ENCODE measurements at places on chromosomes 2 and 18.
A peak's percentile ranks its signal among the peaks of the same experiment; 100 is the strongest.

GRCh38 chr2:198880986-198881385, 576.8 kb downstream of the SATB2 start:
- H3K36me3 ChIP-seq, result no peaks in the 10 kb centered on the region
- H3K27ac ChIP-seq, result no peak overlapping the region
- H3K4me1 ChIP-seq, result no peaks in the 10 kb centered on the region

DNA sequence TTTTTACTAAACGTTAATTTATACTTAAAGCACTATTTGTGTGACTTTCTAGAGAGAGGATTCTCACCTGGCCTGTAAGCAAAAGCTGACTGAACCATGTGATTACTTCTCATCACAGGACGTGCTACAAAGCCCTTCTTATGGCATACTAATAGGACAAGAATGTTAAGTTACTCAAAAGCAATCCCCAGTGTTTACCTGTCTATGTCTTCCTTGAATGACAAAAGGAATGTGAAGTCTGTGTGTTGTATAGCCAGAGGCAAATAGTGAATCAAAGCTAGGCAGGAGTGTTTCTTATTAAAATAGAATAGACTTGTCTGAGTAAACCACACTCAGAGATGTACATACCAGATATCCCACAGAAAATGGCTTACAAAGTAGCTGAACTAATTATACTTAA, 1465.5 kb downstream of the SUCLG1 start:
- H3K27me3 ChIP-seq, result no peaks in the 10 kb centered on the region
- H3K36me3 ChIP-seq, result no peaks in the 10 kb centered on the region
- H3K27ac ChIP-seq, result no peak overlapping the region
- no peak for DNase-seq
- no peak overlapping the region for H3K4me3 ChIP-seq
- no peaks in the 10 kb centered on the region for H3K4me1 ChIP-seq

DNA sequence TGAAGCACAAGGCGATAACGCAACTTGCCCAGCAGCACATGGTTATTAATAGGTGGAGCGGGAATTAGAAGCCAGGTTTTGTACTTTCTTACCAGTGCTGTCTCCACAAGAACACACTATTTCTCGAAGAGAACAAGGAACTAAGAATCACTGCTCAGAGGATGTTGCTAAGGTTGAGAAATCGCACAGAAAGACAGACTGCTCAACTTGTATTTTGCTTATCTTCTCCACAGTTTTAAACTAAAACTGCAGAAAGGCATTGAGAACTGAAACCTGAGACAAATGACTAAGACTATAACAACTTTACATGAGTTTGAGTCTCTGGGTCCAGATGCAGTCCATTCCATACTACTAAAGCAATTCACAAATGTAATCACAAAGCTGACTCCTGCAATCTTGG, 6.2 kb downstream of the PRKD3 start:
- peaks cover 25% of the 10 kb centered on the region for H3K36me3 ChIP-seq
- H3K27me3 ChIP-seq, result no peaks in the 10 kb centered on the region
- peak; percentile 60 for DNase-seq

DNA sequence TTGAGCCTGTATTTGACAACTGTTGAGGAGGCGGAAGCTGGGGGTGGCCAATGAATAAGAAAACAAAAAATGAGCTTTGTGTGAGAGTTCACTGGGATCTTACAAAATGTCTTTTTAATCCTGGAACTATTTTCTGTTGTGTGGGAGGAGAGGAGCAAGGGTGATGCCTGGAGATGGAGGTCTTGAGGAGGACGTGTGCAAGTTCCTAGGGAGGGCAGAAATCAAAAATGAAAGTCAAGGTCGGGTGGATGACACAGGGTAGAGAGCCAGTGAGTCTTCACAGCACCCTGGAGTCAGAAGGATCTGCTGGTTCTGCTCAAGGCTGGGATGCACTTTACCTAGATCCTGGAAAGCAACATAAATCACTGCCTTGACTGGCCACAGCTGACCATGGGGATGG, 180.3 kb upstream of the PKDCC start:
- peak; percentile 24 for DNase-seq
- no peaks in the 10 kb centered on the region for H3K36me3 ChIP-seq
- H3K4me1 ChIP-seq, result 0 out of 2 replicates have a peak, but pooled peaks cover 7% of the 10 kb centered on the region
- H3K27me3 ChIP-seq, result no peaks in the 10 kb centered on the region
- peak overlapping the region; percentile 32 for H3K4me3 ChIP-seq
- H3K27ac ChIP-seq, result no peak overlapping the region

- no peaks in the 10 kb centered on the region for H3K36me3 ChIP-seq
- H3K4me3 ChIP-seq, result no peak overlapping the region
- DNase-seq, result no peak
- no peaks in the 10 kb centered on the region for H3K27me3 ChIP-seq
Observed at GRCh38 chr2:42368817-42369531, 8.0 kb upstream of the COX7A2L start.

DNA sequence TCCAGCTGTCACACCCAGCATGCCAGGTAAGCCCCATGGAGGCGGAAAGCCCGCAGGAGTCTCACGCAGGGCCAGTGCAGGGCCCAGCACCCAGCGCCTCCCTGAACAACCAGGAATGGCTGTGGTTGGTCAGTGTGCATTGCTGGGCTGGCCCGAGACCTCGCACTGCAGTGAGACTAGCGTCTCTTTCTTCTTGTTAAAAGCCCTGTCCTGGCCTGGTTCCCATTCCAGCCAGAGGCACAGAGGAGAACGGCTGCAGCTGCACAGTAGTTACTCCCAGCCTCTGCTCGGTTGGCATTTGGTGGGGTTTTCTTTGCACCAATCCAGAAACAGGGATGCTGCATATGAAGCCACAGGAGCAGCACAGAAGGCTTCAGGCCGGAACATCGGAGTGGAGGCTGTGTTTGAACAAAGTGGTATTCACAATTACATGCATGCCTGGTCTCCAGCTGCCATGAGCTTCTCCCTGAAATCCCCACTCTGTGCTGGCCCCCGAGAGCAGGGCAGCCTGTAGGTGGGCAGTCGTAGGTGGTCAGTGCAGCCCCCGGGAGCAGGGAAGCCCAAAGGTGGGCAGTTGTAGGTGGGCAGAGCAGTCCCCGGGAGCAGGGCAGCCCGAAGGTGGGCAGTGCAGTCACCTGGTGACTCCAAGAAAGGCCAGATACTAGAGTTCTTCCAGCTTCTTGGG, 163.7 kb upstream of the PXDN start:
- no peak overlapping the region for H3K27ac ChIP-seq
- H3K27me3 ChIP-seq, result no peaks in the 10 kb centered on the region
- H3K4me1 ChIP-seq, result no peaks in the 10 kb centered on the region
- no peaks in the 10 kb centered on the region for H3K36me3 ChIP-seq
- DNase-seq, result no peak

DNA sequence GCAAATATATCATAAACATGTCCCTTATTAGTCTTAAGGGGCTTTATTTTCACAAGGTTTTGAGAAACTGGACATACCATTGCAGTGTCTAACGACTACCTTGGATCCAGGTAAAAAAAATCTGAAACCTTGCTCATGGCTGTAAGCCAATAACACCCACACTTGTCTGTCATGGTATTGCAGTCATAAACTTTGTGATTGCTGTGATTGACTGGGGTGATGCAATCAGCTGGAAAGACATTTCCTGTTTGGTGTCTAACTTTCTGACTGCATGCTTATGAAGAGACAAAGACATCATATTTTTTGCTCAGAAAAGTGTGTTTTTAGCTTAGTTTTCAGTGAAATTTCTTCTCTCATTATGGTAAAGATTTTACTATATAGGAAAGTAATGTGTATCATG, 635.0 kb downstream of the TSN start:
- H3K27ac ChIP-seq, result no peak overlapping the region
- no peaks in the 10 kb centered on the region for H3K4me1 ChIP-seq
- DNase-seq, result no peak
- H3K36me3 ChIP-seq, result no peaks in the 10 kb centered on the region
- no peaks in the 10 kb centered on the region for H3K27me3 ChIP-seq
- no peak overlapping the region for H3K4me3 ChIP-seq

DNA sequence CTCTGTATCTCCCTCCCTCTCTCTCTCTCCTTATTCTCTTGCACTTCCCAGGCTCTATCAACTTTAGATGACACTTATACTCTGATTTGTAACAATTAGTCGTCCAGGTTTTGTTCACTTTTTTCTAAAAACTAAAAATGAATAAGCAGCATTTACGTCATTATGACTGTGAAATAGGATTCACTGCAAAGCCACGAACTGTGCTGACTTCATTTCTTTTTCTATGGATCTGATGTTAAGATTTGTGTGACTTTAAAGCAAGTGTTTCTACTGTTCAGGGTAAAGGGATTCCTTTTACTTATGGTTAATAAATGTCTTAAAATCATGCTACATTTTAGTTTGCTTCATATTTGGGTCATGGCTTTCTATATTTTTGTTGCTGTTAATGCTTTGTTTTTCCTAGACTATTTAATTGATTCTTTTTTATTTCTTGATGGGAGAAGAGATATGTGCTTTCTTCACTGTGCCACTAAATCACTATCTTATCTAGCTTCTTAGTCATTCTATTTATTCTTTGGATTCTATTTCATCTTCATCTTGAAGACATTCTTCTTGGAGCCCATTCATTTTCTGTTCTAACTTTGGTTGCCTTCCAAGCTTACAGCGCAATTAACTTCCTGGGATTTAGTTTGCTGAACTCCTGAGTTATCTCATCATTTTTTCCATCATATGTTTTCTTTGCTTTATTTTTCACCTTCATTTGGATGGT, 480.4 kb upstream of the TRIB2 start:
- H3K27me3 ChIP-seq, result no peaks in the 10 kb centered on the region
- H3K4me1 ChIP-seq, result no peaks in the 10 kb centered on the region
- H3K27ac ChIP-seq, result no peak overlapping the region
- no peak for DNase-seq
- H3K4me3 ChIP-seq, result no peak overlapping the region

- no peak overlapping the region for H3K4me3 ChIP-seq
- DNase-seq, result no peak
- H3K36me3 ChIP-seq, result no peaks in the 10 kb centered on the region
- no peaks in the 10 kb centered on the region for H3K4me1 ChIP-seq
- no peaks in the 10 kb centered on the region for H3K27me3 ChIP-seq
- no peak overlapping the region for H3K27ac ChIP-seq
Observed at GRCh38 chr2:6024784-6025183, 332.6 kb downstream of the SOX11 start.

DNA sequence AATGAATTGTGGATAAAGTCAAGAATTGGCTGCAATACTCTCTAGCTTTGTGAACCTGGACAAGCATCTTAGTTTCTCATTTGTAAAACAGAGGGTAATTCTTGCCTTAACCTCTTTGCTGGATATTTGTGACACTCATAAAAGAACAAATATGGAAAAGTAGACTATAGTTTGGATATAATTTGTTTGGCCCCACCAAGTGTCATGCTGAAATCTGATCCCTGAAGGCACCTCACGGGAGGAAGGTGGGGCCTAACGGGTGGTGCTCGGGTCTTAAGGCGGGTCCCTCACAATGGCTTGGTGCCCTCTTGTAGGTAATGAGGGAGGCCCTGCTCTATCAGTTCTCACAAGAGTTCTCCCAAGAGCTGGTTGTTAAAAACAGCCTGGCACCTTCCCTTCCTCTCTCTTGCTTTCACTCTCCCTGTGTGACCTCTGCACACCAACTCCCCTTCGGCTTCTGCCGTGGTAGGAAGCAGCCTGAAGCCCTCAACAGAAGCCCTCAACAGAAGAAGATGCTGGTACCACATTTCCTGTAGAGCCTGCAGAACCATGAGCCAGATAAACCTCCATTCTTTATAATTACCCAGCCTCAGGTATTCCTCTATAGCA, 37.4 kb downstream of the ARL4C start:
- H3K36me3 ChIP-seq, result no peaks in the 10 kb centered on the region
- H3K4me1 ChIP-seq, result no peaks in the 10 kb centered on the region
- no peak overlapping the region for H3K4me3 ChIP-seq
- no peaks in the 10 kb centered on the region for H3K27me3 ChIP-seq

- H3K4me3 ChIP-seq, result no peak overlapping the region
- H3K27ac ChIP-seq, result peak overlapping the region; percentile 96
- peaks cover 2% of the 10 kb centered on the region for H3K36me3 ChIP-seq
- no peaks in the 10 kb centered on the region for H3K27me3 ChIP-seq
- DNase-seq, result peak; percentile 30
Observed at GRCh38 chr2:33491441-33492084, 15.1 kb downstream of the RASGRP3 start.

DNA sequence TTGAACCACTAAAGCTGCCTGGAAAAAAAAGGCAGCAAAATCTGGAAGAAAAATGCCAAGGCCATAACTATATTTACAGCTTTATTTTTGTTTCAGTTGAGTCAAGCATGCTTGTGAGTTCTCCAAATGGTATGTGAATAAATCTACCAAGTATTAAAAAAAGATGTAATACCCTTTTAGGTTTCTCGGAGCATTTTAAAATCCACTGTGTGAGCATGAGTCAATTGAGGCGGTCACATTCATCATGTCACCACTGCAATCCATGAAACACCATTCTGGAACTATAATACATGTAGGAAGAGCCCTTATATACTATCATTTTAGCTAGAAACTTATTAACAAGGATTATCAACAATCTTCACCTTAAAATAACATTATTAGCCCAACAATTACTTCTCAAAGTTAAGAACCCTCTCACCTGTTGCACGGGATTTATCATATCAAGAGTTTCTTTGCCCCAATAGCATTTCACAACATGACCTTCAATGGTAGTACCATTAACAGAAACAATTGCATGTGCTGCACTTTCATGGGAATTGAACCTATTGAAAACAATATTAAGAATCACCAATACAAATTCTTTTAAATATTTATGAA, 24.2 kb upstream of the C2orf42 start:
- H3K4me3 ChIP-seq, result no peak overlapping the region
- DNase-seq, result no peak
- H3K36me3 ChIP-seq, result peaks cover 9% of the 10 kb centered on the region
- H3K4me1 ChIP-seq, result peaks cover 20% of the 10 kb centered on the region

DNA sequence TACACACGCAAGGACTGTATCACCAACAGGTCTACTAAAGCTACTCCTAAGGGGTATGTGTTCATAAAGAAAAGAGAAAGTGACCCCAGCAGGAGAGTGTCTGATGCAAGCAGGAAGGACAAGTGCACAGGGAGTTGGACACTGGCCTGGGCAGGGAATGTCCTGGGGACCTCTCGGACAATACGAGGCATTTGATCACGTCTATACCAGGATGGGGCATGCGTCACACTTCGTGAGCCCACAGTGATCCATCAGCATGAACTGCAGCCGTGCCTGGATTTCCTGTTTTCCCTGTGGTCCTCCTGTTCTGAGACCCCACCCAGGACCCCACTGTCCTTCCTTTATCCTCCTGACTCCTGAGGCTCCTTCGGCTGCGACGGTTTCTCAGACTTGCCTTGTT, 113.9 kb downstream of the HDAC4 start:
- H3K36me3 ChIP-seq, result no peaks in the 10 kb centered on the region
- peaks cover 10% of the 10 kb centered on the region for H3K4me1 ChIP-seq
- H3K4me3 ChIP-seq, result no peak overlapping the region
- DNase-seq, result no peak
- H3K27ac ChIP-seq, result no peak overlapping the region
- H3K27me3 ChIP-seq, result no peaks in the 10 kb centered on the region
